CD8-positive, alpha-beta T cell (primary cell): ENCODE measurements at places on chromosomes 4 and X. TPM values are rescaled to one million over a fixed set of nuclear protein-coding genes. Genes with fewer than 3 reads are reported as not detected.

- DNase-seq = no peak
Observed at GRCh38 chr4:170109586-170110284, 20.0 kb upstream of the AADAT start.

- DNase-seq = no peak
Observed at GRCh38 chr4:22986262-22986661, 293.5 kb downstream of the GBA3 start.

DNA sequence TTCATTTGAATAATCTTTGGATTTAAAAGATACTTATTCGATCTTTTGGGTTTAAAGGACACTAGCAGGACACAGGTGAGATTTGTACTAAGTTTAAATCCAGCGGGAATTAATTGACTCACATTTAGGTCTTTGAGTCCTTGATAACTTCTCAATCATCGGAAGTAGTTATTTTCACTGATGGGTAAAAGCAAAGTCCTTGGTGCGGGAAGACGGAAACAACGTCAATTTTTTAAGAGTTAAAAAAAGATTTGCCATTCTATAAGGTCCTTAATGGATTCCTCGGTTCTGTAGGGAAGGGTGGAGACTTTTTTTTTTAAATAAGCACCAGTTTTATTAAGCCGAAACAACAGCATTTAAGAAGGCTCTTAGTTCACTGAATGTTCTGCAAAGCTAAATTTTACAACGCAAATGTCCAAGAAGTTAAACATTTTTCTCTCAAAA lies 2.9 kb downstream of the TMSB4X start:
- no peak for DNase-seq

The CXorf65 gene
- total RNA-seq = 57.6 TPM

GRCh38 chrX:36897690-36898089 lies 110.5 kb upstream of the FAM47C start:
- DNase-seq = no peak

The SLC9B2 gene
- 27.6 TPM for total RNA-seq

DNA sequence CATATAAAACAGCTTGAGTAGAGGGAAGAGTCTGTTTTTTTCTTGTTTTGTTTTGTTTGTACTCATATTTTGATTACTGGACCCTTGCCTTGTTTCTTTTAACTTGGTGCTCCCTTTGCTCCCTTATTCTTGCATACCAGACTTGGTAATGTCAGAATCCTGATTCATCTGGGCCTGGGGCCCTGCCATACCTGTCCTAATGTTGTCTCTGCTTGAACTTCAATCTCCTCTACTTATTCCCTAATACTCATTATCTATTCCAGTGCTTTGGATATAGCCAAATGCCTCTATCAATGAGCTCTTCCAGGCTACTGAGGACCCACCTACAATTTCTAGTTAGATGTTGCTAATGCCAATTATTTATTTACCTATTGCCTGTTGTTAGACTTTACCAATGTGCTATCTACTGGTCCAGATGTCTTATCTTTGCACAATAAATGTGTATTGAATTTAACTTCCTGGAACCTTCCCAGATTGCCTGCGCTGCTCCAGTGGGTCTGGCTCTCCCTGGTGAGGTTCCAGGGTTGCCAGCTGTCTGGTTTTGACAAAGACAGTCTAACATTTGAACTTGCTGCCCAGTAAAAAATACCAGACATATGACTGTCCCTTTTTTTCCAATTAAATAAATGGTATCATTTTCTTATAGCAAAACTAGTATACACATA lies 64.4 kb upstream of the ACSL4 start:
- DNase-seq = no peak

- no peak for DNase-seq
Observed at GRCh38 chr4:148405161-148405893, 36.9 kb downstream of the NR3C2 start.
